ENCODE measurements at places on chromosomes 6 and 20. TPM values are rescaled to one million over a fixed set of nuclear protein-coding genes. Genes with fewer than 3 reads are reported as not detected.

Gene PRDM13
- not detected for total RNA-seq

Gene OPRM1
- total RNA-seq: not detected

Gene TTBK1
- 0.37 TPM for total RNA-seq

Gene MCHR2
- total RNA-seq: not detected

Gene OR2B6
- total RNA-seq: not detected

Gene SLC35D3
- not detected for total RNA-seq

Gene SLC22A16
- total RNA-seq: not detected

Gene ZSCAN12
- 4.8 TPM for total RNA-seq

Gene C4A
- 4.1 TPM for total RNA-seq

Gene VIP
- total RNA-seq: not detected

Gene ALDH8A1
- total RNA-seq: 3.5 TPM

All from activated naive CD4-positive, alpha-beta T cell treated with anti-CD3 and anti-CD28 coated beads, Interleukin-2, amount 50 U/mL, for 72 hours (primary cell).